ENCODE measurements at places on chromosomes 4 and X.

- no peak for DNase-seq
Measured at GRCh38 chr4:173827707-173828106, 297.7 kb upstream of the HAND2 start.

GRCh38 chr4:110988722-110989121, 365.8 kb upstream of the PITX2 start:
- no peak for DNase-seq

GRCh38 chrX:7132335-7133049, 15.0 kb upstream of the STS start:
- DNase-seq = no peak

DNA sequence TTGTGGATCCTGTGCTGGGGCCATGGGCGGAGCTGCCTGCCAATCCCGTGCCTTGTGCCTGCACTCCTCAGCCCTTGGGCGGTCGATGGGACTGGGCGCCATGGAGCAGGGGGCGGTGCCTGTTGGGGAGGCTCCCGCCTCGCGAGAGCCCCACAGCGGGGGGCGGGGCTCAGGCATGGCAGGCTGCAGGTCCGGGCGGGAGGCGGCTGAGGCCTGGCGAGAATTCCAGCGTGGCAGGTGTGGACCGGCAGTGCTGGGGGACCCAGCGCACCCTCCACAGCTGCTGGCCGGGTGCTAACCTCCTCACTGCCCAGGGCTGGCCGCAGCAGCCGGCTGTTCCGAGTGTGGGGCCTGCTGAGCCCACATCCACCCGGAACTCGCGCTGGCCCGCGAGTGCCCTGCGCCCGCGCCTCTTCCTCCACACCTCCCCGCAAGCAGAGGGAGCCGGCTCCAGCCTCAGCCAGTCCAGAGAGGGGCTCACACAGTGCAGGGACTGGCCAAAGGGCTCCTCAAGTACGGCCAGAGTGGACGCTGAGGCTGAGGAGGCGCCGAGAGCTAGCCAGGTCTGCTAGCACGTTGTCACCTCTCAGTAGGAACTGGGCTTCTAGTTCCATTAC, 85.9 kb downstream of the GBA3 start:
- DNase-seq = no peak

DNA sequence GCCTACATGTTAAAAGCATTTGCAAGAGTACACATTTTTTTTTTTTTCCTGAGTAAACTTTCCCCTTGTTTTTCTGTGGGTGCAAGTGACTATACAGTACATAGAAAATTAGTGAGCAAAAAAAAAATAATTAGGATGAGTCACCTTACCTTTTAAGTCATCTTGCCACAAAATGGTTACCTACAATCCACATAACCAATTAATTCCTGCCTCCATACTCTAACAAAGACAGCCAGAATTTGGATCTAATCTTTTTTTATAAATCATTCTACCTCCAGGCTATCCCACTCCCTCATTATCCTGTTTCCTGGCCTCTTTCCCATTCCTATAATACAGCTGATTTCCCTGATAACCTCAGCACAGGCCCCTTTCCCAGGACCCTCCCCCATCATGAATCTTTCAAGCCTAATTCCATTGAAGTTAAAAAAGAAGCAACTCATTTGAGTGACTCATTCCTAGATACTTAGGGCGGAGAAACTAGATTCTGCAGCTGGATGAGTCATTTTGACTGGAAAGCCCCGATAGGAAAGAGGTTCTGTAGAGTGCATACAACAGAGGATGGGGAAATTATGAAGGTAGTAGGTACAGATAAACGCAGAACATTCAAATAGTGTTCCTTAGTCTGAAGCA, 128.2 kb downstream of the C4orf51 start:
- no peak for DNase-seq

DNA sequence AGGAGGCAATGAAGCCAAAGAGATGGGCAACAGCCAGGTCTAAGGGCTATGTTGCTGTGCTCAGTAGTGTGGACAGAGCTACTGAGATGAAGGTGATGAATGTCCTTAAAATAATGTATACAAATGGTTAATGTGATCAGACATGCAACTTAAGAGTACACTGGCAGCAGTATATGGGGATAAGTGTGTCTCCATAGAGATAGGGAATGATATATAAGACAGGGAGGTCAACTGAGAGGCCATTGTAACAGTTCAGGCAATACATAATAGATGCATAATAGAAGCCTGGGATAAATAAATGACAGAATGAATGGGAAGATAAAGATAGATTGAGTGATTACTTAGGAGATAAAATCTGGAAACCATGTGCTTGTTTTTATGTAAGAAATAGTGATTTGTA, 250.0 kb downstream of the CFAP299 start:
- DNase-seq = no peak

GRCh38 chrX:28988246-28988645, 401.0 kb downstream of the IL1RAPL1 start:
- DNase-seq = no peak

DNA sequence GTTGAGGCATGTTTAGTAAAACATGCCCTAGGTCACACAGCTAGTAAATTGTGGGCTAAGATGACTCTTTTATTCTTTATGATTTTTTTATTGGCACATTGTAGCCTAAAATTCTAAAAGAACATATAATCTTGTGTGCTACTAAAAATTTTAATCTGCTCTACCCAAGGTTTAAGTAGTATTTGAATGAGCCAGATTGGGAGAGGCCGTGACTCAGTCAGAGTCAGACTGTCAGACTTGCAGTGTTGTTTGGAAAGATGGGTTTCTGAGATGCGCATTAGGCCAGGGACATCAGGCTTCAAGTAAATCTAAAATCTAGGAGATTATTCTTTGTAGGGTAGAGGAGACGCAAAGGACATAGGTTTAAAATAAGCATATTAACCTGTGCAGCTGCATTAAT, 30.7 kb upstream of the TMPRSS11E start:
- DNase-seq = no peak

GRCh38 chr4:48635310-48635709, 144.8 kb downstream of the FRYL start:
- no peak for DNase-seq

DNA sequence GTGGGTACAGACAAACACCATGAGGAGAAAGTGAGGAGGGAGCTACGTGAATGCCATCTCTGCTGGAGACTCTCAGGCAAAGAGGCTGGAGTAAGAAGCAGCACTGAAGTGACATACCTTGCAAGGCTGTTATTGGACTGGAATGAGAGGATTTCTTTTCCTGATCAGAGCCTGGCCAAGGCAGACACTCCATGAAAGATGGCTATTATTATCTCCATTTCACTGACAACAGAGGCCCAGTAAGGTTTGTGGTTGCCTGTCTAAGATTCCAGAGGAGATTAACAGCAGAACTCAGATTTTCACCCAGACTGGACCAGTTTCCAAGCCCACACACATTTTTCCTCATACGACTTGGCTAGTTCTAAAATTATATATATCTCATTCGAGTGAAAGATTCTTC, 162.0 kb upstream of the EOLA2 start:
- no peak for DNase-seq

DNA sequence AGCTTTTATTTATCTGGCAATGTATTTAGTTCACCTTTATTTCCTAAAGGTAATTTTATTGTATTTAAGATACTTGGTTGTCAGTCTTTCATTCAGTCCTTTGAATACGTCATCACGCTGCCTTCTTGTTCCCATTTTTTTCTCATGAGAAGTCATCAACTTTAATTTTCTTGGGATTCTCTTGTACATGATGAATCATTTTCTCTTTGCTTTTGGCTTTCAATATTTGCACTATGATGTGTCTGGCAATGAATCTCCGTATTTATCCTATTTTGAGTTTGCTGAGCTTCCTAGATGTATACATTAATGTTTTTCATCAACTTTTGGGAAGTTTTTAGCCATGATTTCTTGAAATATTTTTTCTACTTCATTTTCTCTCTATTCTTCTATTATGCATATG, 28.4 kb downstream of the CLDN2 start:
- no peak for DNase-seq

DNA sequence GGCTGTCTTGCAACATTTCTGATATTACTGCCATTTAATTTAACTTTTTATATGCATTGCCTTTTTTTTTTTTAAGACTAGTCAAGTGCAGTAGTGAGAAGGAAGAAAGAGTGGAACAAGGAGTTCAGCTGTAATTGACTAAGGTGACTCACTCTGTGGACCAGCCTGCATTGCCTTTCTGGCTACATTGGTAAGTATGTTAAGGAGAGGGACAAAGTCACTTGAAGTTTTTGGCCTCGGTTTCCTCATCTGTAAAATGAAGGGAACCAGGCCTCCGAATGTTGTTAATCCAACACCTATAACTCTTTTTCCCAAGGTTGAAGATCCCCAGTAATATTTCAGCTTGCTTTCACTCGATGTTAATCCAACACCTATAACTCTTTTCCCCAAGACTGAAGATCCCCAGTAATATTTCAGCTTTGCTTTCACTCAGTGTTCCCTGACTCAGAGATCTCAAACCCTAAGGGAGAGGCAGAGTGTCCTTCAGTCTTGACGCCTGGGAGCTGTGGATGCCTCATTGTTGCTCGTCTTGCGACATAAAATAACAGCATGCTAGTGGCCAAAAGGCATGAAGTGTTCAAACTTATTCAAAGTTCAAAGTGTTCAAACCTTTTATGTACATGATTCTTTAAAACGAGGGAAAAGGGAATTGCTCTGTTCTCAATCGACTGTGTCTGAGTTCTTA, 102.0 kb downstream of the SORBS2 start:
- no peak for DNase-seq

DNA sequence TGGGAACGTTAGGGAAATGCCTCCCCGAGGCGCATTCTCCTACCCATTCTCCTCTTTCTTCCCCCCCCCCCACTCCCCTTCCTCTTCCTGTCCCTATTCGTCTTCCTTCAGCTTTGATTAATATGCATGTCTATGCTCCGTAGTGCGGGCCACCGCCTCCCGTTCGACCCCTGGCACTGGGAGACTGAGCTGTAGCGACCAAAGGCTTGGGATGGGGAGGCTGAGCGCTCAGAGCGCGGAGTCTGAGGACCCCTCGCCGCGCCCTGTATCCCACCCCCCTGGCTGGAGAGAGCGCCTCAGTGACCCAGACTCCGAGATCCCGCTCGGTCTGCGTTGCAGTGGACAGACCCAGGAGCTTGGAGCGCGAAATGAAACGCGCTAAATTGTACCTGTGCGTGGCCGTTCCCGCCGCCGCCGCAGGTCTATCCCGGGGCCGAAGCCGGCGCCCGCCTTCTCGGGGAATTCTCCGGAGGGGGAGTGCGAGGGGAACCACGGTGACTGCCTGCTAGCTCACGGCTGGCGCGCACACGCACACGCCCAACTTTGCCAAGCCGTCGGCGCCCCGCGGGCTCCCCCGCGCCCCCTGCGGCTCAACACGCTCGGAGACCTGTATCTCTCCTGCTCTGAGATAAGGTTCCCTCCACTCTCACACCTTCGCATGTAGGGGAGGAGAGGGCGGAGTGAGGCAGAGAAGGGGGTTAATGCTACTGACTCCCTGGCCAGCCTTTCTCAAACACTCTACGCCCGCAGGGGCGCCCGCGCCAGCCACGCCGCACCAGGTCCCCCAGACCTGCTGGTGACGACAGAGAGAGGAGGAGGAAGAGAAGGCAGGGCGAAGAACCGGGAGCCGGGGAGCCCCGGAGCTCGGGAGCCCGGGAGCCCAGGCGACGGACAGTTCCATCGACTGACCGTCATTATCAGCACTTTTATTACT, 1.5 kb upstream of the PTCHD1 start:
- no peak for DNase-seq

- DNase-seq = no peak
Measured at GRCh38 chr4:181484396-181484795, 758.8 kb upstream of the TENM3 start.

- DNase-seq = no peak
Measured at GRCh38 chr4:149136951-149137620, 678.6 kb downstream of the IQCM start.

DNA sequence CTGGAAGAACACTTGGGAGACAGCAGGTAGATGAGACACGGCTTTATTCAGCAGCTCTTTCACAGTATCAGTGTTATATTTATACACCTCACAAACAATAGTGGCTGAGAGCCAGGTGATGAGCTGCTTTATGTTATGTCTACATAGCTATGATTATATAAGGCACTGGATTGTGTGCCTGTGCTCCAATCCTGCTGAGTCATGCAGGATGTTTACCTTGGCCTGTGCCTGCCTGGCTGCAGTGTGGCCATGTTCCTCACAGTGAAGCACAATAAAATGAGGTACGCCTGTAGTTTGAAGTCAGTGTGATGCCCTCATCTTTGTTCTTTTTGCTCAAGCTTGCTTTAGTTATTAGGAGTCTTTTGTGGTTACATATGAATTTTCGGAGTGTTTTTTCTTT, 31.3 kb downstream of the CXCL13 start:
- no peak for DNase-seq

DNA sequence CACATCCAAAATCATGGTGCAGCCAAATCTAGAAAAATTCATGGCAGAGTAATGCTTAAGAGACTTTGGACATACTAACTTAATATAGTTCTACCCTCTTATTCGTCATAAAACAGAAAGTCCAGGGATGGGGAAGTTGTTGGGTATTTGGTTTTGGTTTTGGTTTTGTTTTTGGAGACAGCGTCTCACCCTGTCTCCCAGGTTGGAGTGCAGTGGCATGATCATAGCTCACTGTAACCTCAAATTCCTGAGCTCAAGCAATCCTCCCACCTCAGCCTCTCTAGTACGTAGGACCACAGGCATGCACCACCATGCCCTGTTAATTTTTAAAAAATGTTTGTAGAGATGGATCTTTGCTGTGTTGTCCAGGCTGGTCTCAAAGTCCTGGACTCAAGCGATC, 271.8 kb upstream of the TENM3 start:
- DNase-seq = no peak

GRCh38 chr4:171929477-171929876, 116.3 kb downstream of the GALNTL6 start:
- DNase-seq = no peak

- DNase-seq = no peak
Measured at GRCh38 chr4:75180790-75181776, 248.2 kb downstream of the PARM1 start.
